Astrocyte of the spinal cord (primary cell): ENCODE measurements at places on chromosomes 11 and 22.

DNA sequence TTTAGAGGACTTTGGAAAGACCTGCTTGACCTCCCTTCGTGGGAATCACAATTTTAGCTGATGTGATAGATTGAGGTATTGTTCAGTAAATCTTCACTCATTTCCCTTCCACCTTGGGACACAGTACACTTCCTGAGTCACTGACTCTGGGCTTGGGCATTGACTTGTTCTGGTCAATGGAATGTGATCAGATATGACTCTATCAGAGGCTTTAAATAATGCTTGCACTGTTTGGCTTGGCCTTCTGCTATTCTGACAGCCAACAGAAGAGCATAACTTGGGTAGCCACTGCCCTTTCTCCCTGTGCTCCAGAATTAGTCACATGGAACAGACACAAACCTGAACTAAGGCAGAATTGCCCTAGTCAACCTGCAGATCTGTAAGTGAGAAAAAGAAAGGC lies 12.5 kb downstream of the PRR5L start:
- DNase-seq: no peak

DNA sequence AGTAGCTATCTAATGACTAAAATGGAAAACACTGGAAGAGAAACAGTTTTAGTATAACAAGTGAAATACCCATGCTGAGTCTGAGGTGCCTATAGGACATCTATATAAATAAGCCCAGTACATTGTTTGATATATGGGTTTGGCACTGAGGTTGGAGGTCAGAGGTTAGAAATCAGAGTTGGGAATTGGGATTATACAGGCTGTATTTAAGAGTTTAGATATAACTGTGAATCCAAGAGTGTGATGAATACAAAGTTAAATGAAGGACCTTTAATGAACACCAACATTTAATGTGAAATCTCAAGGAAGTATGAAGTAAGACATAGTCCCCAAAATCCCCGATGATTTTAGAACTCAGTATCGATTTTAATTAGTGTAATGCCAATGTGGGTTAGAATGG lies 3.1 kb upstream of the HBD start:
- DNase-seq: no peak

DNA sequence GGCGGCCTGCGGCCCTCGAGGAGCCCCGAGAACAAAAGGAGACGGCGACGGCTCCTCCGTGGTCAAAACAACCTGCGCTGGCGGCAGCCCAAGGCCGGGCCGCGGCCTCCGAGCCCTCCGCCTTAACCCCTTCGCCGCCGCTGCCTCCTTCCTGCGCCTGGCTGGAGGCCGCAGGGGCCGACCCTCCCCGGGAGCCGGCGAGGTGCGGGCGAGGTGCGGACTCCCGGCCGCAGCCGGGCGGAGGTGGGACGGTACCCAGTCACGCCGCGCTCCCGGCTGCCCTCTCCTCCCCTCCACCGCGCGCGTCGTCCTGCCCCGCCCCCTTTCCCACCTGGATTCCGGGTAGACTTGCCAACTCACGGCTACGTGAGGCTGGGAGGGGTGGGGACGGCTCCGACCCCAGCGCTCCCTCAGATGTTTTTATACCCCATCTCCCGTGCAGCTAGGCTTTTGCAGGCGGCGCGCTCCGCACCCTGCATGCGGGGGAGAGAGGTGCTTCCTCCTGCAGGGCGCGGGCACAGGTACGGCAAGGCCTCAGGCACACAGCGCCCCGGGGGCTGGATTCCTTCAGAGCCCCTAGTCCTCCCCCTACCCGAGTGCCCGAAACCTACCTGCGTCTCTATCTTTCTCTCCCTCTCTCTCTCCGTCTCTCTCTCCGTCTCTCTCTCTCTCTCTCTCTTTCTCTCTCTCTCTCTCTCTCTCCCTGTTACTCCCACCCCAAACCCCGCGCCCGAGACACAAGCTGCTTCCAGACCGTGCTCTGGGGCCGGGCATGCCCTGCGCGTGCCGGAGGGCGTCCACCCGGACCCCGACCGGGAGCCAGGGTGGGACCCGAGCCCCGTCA lies 2.0 kb downstream of the PDGFB start:
- DNase-seq: no peak

DNA sequence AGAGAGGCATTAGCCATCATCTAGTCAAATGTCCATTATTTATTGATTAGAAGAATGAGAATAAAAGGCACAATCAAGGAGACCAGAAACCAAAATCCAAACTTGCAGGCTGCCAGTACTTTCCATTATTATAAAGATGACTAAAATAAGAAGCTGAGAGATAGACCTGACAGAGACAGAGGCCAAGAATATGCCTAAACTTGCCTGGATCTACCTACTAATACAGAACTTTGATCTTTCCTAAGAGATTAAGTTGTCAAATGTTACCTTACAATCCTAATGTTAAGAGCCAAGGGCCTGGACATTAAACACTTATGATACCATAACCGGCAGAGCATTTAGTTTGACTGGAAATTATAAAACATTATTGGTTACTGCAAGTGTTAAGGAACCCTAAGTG lies 6.2 kb downstream of the LGR4 start:
- no peak for DNase-seq

GRCh38 chr11:18865951-18866350 lies 73.3 kb downstream of the MRGPRX1 start:
- DNase-seq: no peak

DNA sequence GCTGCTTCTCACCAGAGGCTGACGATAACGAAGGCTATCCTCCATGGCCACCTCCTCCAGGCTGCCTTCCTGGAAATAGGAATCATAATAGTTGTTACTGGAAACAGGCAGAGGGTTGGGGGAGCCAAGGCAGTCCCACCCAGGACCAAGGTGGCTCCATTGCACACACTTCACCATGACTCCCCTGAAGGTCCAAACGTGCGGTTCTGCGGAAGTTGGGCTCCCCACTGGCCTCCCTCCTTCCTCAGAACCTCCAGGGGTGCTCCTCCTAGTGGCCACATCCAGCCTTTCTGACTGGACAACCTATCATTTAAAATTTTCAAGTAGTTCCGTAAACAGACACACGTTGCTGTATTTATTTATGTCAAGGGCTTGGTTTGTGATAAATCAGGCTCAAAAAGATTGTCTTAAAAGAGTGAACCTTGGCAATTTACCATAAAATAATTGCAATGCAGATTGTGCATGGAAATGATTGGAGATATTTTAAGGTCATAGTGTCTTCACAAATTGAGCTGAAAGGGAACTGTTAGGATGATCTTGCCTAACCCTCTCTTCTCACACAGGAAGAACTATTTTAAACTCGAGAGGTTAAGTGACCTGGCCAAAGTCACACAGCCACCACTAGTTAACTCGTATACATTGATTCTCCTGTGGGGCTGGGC lies 1.4 kb upstream of the TCN2 start:
- DNase-seq: peak; percentile 45

DNA sequence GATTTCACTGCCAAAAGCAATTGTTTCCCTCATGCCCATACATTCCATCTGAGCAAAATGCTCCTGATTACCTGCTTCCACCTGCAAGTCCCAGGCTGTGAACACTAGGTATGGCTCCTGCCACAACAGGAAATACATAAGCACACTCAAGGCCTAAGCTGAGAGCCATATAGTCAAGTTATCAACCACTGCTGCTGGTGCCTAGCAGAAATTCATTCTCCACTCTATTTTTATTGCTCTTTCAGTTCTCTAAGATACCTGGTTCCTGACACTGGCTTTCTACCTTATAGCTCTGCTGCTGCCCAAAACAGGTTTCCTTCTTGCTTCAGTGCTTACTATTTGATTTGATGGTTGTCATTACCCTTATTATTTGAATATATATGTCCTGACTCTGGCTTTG lies 31.6 kb downstream of the SLC36A4 start:
- DNase-seq: no peak

GRCh38 chr11:33067294-33067693 lies 27.9 kb downstream of the TCP11L1 start:
- no peak for DNase-seq

DNA sequence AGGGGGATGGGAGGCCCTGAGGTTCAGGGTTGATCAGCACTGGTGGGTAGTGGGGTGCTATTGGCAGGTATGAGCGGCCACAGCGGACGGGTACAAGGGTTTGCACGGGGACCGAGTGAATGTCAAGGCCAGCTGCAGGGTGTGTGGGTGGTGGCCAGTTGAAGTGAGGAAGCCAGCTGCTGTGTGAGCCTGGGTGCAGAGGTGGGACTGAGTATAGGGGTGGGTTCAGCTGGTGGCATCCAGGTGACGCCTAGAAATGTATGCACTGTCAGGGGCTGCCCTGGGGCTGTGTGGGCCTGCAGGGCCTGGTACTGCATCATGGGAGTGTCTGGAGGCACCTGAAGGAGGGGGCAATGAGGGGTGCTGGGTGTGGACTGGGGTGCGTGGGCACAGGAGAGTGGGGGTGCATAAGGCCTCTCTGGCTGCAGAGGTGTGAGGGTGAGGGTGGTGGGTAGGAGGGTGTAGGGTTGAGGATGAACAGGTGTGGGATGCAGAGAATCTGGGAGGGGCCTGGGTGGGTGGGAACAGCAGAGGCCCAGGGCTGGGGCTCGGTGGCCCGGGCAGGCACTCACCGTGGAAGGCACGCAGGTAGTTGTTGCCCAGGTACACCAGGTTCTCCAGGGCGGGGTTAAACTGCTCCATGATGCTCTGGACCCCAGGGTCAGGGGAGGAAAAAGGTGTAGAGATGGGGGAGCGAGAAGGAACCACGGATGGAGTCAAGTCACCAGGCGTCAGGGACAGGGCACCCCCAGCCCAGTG lies 1.7 kb downstream of the BAIAP2L2 start:
- DNase-seq: no peak

DNA sequence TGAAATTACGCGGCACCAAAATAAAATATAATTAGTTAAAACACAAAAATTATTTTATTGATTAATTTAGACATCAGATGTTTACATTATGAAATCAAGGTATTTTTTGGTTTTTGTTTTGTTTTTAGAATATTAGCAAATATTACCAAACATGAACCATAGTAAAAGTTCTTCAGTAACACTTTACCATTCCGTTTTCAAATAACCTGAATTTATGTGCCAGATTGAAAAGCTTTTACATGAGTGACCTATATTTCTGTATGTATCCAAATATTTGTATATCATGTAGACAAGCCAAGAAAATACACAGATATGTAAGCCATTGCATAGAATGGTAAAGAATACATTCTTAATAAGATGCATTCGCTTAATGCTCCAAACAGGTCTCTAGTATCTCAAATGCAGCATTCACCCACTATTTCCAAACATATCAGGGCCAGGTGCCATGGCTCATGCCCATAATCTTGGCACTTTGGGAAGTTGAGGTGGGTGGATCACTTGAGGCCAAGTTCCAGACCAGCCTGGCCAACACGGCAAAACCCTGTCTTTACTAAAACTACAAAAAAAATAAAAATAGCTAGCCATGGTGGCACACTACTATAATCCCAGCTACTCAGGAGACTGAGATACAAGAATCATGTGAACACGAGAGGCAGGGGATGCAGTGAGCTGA lies 102.4 kb upstream of the SERPIND1 start:
- DNase-seq: no peak

- no peak for DNase-seq
Measured at GRCh38 chr22:18952022-18952421, 15.9 kb upstream of the PRODH start.

- DNase-seq: peak; percentile 17
Measured at GRCh38 chr11:9180784-9181183, 84.4 kb downstream of the DENND5A start.

GRCh38 chr11:127464325-127464724 lies 463.8 kb upstream of the KIRREL3 start:
- no peak for DNase-seq

GRCh38 chr11:94750319-94751217 lies 17.6 kb upstream of the AMOTL1 start:
- no peak for DNase-seq

GRCh38 chr22:35313311-35314121 lies 13.8 kb downstream of the TOM1 start:
- peak; percentile 82 for DNase-seq

GRCh38 chr22:28030473-28030872 lies 111.4 kb upstream of the PITPNB start:
- DNase-seq: no peak

GRCh38 chr22:40412441-40412840 lies 42.0 kb downstream of the SGSM3 start:
- no peak for DNase-seq

DNA sequence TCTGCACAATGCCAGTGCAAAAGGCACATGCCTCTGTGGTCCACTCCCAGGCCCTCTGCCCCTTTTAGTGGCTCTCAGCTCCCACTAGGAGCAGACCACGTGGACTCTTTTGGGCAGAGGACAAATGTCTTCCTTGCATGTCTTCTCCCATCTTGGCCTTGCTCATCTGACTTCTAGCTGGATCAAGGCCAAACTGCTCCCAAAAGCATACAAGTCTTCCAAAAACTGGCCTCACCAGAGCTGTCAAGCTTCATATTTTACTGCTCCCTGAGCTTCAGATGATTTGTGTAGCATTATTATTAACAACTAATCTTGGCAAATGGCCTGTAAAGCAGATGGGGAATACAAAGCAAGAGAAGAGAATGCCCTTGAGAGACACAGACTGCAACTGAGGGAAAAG lies 6.9 kb downstream of the SMPD1 start:
- no peak for DNase-seq

DNA sequence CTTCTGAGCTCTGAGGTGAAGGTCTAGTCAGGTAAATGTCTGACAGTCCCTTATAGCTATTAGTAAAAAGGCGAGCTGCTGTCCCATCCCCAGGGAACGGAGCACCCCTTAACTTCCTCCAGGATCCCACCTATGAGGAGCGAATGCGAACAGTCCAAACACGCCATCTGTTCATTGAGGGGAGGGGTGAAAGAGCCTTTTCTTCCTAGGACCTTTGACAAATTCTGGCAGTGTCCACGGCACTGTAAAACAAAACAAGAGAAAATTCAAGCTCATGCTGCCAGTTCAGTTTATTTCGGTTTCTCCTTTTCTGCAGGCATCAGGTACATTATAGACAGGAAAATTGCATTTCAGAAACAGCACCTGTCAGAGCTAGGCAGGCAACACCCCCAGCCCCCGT lies 253.8 kb upstream of the CADM1 start:
- no peak for DNase-seq

DNA sequence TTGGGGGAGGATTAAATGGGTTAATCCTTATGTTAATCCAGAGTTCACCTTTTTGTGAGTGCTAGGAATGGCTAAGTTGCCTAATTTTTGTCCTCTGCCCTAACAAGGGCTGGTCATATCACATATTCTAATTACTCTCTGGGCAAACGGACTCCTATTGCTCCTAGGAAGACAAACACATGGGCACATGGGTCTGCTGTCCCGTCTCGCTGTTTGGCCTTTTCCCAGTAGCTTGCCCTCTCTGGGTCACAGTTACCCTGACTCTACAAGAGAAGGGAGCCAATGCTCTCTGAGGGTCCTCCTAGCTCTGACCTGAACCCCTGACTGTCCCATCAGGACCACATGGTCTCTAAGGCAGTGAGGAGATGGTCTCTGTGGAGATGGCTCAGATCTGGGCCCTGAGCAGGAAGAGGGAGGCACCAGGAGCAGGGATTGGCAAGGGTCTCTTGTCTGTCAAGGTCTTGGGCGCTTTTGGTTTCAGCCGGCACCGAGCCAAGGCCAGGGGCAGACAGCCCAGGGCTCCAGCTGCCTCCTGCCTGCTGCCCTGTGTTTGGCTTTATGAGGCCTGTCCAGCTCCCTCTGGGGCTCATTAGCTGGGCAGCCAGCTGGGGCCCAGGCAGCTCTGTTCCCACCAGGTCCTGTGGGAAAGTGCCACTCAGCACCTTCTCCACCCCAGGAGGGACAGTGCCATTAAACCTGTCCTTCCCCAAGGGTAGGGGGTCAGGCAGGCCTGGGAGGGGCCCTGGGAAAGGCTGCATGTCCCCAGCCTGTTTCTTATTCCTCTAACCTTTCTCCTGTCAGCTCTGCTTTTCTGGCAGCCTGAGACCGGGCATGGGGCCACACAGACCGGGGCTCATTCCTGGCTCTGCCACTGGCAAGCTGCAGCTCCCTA lies 559.9 kb downstream of the MN1 start:
- peak; percentile 51 for DNase-seq
